ENCODE measurements at places on chromosomes 6 and 20.

- DNase-seq: no peak
Measured at GRCh38 chr20:55365745-55366144, 639.6 kb downstream of the CBLN4 start.

GRCh38 chr6:94272327-94272726 is 853.0 kb upstream of the EPHA7 start:
- DNase-seq: no peak

DNA sequence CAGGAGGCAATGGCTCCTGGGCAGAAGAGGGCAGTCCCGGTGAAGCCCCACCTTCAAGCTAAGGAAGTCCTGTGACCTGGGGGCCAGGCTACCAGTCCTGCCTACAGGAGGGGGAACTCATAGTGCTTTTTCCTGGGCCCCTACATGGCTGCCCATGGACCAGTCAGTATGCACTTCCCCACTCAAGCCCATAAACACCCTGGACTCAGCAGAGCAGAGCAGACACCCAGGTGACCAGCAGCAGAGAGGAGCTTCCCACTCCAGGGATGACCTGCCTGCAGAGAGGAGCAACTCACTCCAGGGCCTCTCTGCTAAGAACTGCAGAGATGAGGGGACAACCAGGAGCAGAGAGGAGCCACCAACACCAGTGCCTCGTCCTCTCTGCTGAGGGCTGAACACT is 14.3 kb upstream of the ABCC10 start:
- DNase-seq: no peak

GRCh38 chr20:46990017-46990595 is 95.5 kb downstream of the EYA2 start:
- DNase-seq: no peak

DNA sequence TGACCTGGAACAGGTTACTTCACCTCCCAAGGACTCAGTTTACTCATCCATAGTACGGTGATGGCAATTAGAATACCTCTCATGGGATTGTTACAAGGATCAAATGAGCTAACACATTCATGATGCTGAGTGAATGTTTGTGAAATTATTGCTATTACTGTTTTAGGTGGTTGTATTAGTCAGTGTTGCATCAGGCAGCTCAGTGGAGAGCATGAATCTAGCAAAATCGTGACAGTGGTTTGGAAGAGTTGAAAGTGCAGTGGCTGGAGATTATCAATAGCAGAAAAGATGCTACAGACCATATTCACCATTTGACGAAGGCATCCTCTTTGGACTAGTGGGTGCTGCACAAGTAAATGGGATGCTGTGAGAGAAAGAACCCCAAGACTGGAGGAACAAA is 50.4 kb upstream of the CTNNBL1 start:
- no peak for DNase-seq

DNA sequence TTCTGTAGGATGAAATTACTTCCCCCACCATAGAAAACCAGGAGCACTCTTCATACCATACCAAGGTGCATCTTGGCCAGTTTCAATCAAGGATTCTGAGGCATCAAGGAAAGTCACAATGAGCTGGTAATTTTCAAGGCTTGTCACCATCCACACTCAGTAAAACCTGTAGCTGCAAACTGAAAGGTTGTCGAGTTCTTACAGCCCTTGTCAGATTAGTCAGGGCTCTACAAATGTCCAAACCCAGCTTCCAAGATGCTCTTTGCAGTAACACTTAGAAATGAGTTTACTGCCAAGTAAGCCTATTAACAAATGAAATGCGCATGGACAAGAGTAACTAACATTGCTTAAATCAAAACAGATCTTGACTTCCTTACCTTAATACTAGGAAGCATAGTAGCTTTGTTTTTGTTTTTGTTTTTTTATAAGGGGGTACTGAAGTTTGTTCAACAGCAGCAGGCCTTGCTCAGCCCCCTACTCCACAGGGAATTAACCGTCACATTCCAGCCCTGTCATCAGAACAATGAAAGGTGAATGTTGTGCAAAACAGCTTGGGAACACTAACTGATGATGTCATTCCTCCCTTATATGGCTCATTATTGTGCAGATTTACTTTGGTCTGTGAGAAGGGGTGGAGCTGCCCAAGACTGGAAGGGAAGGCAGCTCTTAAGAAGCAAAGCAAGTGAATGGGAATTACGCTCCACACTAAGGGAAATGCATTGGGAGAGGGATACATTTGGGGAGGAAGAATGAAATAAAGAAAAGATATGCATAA is 49.9 kb upstream of the TMEM30A start:
- no peak for DNase-seq

DNA sequence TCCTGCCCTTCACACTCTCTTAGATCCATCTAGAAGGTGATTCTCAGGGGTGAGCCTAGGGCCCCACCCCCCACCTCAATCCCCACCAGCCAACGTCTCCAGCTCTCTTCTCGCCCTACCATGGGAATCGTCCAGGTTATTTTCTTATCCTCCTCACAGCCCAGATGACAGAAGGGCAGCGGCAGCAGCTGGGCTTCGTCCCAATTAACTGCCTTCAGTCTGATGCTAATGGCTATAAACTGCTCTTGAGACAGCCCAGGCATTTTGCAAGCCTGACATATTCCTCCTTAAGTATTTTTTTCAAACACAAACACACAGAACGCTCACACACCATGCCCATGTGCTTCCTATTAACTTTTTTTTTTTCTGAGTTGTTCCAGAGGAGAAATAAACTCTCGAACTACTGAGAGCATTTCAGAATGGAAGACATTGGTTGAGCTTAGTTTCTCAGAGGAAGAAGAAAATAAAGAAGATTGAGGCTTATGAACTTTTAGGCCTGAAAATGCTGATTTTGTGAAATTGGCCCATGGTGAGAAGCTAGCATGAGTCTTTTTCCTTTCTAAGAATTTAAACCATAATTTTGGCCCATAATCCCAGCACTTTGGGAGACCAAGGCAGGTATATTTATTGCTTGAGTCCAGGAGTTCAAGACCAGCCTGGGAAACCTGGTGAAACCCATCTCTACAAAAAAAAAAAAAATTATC is 124.6 kb downstream of the EYA2 start:
- no peak for DNase-seq

GRCh38 chr6:7974938-7975763 is 64.6 kb upstream of the TXNDC5 start:
- DNase-seq: no peak

DNA sequence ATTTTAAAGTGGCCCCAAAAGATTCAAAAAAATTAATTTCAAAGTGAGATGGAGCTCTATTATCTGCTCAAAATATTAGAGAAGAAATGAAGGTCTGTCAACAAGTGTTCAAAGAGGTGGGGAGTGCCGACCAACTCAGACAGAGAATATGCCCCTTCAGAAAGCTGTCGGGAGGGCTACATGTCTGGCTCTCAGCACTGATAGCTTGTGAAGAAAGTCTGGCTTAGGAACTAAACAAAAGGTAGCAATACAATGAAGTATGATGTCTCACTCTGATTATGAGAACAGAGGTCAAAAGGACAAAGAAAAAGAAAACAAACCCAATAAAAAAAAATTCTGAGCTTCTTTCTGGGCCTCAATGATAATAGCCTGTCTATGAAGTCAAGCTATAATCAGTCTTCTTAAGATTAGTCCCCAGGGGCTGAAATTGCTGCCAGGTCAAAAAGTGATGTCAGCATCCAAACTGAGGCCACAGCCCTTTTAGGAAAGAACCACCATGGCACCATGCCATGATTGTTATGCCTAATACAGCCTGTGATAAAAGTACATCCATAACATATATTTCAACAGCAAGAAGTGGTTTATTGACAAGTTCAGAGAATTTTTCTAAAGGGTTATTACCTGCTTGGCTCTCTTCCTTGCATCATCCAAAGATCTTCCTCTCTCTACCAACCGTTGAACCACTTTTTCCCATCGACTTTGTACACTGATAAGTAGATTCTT is 150.9 kb downstream of the DST start:
- DNase-seq: no peak

DNA sequence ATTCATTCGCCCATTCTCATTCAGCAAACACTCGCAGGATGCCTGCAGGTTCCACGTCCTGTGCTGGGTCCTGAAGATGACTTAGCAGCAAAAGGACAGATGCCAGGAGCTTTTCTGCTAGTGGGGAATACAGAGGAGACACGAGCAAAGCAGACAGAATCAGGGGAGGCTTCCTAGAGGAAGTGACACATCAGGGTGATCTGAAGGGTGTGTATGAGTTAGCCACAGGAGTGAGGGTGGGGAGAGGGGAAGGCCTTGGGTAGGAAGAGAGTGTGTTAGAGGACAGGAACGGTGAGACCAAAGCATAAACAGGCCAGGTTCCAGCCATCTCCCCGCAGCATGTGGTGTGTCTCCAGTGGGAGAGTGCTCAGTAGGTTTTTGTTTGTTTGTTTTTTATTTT is 73.4 kb upstream of the GTSF1L start:
- DNase-seq: no peak

DNA sequence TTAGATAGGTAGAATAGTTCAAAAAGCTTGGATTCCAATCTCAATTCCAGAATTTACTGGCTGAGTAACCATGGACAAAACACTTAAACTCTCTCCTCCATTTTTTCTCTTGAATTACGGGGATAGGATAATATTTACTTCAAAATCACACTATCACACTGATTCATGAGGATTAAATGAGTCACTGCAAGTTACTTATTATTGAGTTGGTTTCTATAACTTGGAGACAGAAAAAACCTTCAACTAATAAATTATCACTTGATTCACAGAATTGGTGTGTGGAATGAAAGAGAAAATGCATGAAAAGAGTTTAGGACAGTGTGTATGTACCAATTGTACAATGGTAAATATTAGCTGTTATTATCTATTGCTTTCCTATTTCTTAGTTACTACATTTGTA is 585.2 kb downstream of the PHF3 start:
- DNase-seq: no peak

- DNase-seq: no peak
Measured at GRCh38 chr20:63835021-63835858, 4.2 kb upstream of the ZBTB46 start.

DNA sequence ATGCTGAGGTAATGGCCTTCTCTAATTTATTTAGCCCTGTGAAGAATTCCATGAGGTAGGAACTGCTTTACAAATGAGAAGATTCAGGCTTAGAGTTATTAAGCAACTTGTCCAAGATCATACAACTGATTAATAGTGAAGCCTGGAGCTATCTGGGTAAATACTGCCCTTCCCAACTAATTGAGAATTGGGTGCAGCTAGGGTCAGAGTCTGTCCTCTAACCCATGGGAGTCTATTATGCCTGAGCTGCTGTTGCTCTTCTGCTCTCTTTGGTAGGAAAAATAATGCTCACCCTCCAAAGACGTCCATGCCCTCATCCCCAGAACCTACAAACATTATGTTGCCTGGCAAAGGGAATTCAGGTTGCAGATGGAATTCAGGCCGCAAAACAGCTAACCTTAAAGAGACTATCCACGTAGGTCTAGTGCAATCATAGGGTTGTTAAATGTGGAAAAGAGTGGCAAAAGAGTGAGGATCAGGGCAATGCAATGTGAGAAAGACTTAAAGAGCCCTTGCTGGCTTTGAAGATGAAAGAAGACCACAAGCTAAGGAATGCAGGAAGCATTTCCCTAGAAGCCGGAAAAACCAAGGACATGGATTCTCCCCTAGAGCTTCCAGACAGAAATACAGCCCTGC is 90.1 kb downstream of the SPTLC3 start:
- DNase-seq: no peak

DNA sequence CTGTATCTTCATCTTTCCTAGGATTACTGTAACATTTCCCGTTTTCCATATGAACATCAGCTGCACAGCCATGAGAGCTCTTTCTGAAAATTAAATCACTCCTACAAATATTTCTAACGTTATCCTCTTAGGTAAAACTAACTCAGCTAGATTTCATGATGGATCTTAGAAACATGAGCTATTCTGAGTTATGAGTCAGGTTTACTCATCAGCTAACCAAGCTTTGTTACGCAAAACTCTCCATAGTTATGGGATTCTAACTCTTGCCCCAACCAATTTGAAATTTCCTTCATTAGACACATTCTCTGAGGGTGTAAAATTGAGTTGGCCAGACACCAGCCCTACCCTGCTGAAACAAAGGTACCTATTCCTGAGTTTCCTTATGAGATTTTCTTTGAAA is 14.0 kb downstream of the DEFB110 start:
- DNase-seq: no peak

GRCh38 chr6:149318581-149319286 is 1.2 kb downstream of the TAB2 start:
- no peak for DNase-seq

DNA sequence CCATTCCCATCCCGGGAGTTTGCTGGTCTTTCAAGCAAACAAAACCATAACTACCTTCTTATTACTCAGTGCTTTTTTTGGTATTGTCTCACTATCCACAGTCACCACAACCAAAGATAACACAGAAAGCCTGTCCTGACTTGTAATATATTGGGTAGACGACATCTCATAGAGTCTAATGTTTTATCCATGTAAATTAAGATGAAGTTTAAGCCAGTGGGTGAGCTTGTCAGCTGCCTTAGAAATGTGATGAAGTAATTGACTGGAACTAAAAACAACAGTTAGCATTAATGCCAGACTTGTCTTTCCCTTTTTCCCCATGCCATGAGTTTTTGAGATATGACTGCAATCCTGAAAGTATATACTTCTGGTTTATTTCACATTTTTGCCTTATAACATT is 282.7 kb upstream of the PRDM1 start:
- no peak for DNase-seq

DNA sequence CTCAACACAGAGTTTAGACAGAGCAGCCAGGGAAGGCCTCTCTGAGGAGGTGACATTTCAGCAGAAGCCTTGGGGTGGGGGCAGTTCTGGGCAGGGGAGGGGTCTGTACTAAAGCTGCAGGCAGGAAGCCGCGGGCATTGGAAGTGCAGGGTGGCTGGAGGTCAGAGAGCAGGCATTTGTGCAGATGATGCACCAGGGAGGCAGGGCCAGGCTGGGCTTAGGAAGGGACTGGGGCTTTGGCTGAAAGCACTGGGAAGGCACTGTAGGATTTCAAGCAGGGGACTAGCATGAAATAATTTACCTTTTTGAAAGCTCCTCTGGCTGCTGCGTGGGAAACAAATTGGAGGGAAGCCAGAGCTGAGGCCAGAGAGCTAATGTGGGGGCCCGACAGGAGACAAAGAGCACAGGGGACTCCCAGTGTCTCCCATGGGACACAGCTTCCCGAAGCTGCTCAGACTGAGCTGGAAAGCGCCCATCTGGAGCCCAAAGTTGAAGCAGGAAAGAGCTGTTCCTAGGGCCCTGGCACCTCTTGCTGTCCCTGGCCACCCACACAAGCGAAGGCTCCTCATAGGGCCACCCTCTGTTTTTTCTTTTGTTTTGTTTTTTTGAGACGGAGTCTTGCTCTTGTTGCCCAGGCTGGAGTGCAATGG is 19.3 kb downstream of the ADA start:
- DNase-seq: no peak

DNA sequence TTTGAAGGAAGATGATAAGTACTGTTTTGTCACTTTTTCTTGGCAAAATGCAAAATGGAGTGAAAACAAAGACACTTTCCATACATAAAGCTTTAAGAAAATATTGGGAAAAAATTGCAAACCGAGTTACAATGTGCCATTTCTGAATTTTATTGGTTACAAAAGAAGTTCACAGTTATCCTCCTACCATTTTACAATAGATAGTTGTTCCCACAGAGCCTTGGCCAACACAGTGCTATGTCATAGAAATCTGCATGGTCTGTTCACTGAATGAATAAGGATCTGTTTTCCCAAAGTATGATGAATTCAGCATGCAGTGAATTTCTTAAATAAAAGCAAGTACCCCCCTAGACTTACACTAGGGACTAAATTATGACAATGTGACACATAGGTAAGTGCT is 268.2 kb upstream of the POU3F2 start:
- no peak for DNase-seq

- no peak for DNase-seq
Measured at GRCh38 chr6:156167625-156168071, 609.5 kb upstream of the ARID1B start.
